Frontal cortex (tissue), 4 donors: ENCODE measurements at places on chromosomes 11 and 22. TPM values are rescaled to one million over a fixed set of nuclear protein-coding genes. Genes with fewer than 3 reads are reported as not detected.

OR52I2 gene
- total RNA-seq: not detected

TRIM48 gene
- total RNA-seq: not detected

DCDC1 gene
- total RNA-seq: 2.4 TPM

SMCO4 gene
- 2.9 TPM for total RNA-seq

SLC22A9 gene
- not detected for total RNA-seq

GRCh38 chr11:79406376-79406775 lies 34.5 kb downstream of the TENM4 start:
- no peak for DNase-seq

DNA sequence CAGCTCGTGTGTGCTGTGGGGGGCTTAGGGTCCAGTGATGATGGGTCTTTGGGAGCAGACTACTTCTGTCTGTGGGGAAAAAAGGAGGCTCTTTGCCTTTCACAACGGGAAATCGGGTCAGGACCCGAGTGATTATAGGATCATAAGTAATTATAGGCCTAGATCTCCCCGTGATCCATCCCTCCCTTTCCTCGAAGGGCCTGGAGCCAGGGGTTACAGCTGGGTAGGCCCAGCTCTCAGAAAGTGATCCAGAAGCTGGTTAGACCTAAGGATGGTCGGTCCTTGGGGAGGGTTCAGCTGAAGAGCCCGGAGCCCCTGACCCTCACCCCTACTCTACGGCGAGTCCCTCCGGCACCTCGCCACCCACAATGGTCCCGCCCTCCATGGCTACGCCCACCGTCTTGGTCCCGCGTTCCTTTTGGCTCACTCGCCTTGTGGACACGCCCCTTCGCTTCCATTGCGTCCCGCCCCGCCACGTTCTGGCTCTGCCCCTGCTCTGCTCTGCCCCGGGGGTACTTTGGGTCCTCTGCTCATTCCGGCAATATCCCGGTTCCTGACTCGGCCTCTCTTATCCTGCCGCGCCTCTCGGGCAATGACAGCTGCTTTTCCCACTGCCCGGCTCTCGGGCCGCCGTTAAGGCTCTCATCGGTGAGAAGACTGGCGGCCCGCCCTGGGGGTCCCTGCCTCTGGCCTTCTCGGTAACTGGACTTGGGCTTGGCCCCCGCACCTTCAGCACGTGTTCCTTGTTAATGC lies 5.0 kb downstream of the IGSF22 start:
- DNase-seq: peak; percentile 70

DNA sequence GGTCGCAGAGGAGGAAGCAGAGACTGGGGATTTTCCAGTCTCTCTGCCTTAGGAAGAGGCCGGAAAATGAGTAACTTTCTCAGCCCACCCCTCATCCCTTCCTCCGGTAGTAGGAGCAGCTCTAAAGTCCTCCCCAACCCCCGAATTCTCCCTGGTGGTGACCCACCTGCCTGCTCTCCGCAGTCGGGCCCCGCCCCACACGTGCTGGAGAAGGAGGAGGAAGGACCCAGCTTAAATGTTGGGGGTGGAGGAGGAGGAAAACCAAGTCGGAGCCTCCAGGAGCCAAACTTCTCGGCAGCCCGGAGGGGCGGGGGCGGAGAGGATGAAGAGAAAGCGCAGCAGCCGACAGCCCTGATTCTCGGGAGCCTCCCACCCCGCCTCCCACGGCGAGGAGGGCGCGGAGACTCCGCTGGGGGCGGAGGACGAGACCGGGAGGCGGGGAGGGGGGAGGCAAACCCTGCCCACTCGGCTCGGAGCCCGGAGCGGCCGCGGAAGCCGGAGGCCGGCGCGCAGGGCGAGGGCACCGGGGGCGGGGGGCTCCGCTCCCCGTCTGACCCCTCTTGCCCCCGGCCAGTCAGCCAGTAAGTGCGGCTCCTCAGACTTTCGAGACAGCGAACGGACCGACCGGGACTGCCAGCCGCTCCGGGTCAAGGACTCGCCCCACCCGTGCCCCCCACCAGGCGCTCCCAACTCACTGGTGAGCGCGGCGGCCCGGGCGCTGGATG lies at the start of gene TPBGL:
Gene TPBGL, plus strand, starts transcription at position 464 of the 725 bp plus-strand sequence. CDS start 276 bp downstream, outside the sequence.
- DNase-seq: no peak

DNA sequence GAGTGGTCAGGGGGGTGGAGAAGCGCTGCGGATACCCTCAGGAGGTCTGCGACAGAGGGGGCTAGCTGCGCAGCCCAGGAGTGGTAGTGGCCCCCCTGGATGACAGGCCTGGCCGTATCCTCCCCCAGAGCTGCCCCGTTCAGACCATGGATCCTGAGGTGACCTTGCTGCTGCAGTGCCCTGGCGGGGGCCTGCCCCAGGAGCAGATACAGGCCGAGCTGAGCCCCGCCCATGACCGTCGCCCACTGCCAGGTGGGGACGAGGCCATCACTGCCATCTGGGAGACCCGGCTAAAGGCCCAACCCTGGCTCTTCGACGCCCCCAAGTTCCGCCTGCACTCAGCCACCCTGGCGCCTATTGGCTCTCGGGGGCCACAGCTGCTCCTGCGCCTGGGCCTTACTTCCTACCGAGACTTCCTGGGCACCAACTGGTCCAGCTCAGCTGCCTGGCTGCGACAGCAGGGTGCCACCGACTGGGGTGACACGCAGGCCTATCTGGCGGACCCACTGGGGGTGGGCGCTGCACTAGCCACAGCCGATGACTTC lies 505 bp downstream of the NUDT22 start:
- DNase-seq: no peak

DNA sequence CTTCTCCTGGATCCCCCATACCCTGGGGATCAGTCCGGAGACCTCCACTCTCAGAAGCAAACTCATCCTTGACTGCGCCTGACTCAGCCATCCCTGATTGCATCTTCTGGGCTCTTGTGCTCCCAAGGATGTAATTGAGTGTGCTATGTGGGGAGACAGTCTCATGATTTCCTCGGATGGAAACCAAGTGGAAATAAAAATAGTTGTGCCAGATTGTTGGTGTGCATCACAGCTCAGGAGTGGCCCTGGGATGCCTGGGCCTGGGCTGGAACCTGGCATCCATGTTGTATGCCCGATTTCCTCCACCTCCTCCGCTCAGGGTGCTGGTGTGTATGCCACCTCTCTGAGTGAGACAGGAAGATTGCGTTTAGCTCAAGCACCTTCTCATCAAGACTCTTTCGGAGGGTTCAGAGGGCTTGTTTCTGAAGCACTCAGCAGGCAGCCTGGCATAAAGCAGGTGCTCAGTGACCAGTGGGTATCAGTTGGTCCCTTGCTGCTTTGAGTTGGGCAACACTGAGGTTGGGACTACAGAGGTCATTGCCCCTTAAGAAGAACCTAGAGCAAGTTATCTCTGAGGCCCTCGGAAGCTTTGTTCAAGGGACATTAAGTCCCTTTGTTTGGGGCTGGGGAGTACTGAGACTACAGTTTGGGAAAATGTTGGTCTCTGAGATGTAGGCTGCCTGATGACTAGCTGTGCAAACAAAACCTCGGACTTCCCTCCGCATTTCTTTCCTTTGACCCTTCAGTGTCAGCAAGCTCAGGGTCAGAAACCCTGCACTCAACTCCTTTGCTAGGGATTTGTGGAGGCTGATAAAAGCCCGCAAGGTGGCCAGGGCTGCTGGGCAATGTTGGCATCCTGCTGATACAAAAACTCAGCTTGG lies 24.8 kb upstream of the MICAL2 start:
- no peak for DNase-seq

GRCh38 chr22:26082866-26083265 lies 86.4 kb upstream of the SEZ6L start:
- no peak for DNase-seq

- no peak for DNase-seq
These were observed 174.3 kb upstream of the FAT3 start for GRCh38 chr11:92050305-92050704.

GRCh38 chr11:70677232-70677916 lies 279.0 kb downstream of the CTTN start:
- no peak for DNase-seq

DNA sequence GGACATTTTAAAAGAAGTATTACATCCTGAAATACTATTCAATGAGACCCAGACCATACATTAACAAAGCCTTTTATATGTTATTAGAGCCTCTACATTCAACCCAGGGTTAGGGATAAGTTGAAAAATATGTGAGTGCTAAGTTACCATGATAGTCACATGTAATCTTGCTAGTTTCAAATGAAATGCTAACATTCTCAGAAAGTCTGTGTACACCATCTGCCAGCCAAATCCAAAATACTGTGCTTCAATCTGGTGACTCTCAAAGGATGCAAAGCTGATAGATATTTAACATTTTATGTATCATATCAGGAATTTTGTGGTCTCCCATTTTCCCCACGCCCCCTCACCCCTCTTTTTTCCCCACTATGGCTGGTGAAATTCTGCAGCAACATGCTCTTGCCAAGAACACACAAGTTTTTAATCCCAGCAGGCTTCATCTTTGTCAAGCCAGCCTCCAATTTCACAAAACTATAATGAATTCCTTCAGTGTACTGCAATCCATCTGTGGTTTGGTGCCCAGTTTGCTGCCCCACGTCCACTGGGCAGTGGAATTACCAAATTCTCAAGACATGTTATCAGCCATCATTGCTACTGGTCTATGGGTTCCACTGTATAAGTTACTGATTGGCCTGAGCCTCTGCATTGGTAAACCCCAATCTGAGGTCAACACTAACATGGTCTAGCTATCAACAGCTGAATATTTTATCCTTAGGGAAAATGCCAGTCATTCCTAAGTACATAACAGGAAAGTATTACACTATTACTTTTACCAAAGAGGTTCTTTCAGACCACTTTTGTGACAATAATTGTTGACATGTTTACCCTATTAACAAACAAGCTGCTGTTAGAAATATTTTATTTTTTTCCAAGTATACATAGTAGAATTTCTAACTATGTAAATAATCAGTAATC lies 1.5 kb upstream of the PICALM start:
- DNase-seq: no peak
